ENCODE measurements at places on chromosomes 5 and 9.

DNA sequence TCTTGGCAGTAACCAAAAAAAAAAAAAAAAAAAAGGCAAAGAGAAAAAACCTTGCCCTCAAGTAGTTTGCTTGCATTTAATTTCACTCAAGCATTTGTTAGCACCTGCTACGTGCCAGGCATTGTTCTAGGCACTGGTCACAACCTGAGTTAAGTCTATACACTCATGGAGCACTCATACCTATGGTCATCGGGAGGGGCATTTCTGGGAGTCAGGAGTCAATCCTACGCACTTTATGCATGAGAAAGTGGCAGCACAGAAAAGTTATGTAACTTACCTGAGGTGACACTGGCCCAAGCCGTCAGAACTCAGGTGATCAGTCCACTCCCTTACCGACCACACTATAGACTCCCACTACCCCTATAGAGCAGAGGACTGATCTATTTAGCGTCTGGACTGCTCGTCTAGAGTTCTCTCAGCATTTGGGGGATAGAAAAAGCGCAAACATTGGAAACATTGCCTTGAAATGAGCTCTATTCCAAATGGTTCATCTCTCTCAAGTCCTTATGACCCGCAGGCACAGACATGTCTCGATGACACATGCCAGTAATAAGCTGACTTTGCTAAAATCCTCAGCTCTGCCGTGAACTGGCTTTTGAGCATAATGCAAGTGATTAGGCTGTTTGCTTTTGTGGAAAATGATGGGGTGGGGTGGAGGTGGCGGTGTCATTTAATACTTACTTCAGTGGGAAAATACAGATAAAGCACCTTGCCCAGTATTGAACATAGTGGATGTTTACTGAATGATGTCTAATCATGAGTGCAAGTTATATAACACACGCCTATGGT lies 160.2 kb downstream of the ARHGEF28 start:
- DNase-seq = no peak

GRCh38 chr5:10546186-10546585 lies 17.7 kb upstream of the ANKRD33B start:
- no peak for DNase-seq

- DNase-seq = peak; percentile 78
These were observed 81.2 kb downstream of the ARL15 start for GRCh38 chr5:54229041-54229780.

GRCh38 chr5:131999441-132000240 lies 11.8 kb downstream of the ACSL6 start:
- no peak for DNase-seq

- DNase-seq = no peak
These were observed 29.8 kb downstream of the NR4A3 start for GRCh38 chr9:99851500-99851822.

GRCh38 chr9:14344941-14345353 lies 31.0 kb upstream of the NFIB start:
- DNase-seq = no peak

DNA sequence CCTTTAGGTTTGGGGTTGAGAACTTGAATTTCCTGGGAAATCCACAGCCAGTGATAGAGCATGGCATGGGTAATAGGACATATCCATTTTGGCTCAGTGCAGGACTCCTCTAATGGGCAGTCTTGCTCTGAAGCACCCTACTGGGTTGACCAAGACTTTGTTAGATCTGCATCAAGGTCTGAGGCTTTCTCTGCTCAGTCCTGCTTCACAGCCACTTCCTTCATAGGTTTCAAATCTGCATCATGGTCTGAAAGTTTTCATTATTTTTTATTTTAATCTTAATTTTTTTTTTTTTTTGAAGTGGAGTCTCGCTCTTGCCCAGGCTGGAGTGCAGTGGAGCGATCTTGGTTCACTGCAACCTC lies 36.5 kb downstream of the KIF2A start:
- no peak for DNase-seq

DNA sequence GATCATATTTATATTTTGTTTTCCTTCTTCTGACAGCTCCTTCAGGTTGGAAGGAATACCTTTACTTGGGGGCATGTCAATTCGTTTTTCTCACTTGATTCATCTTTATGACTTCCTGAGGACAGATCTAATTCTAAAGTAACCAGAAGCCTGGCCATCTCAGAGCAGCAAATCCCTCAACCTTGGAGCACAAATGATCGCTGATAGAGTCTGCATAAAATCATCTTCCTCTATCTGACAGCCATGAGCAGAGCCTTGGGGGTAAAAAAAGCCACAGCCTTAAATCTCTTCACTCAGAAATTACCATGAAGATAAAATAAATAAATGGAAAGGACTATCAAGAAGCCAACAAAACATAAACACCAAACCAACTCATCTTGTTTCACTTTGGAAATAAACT lies 325.8 kb downstream of the PRR16 start:
- no peak for DNase-seq
